ENCODE measurements at places on chromosomes 1 and 21.

DNA sequence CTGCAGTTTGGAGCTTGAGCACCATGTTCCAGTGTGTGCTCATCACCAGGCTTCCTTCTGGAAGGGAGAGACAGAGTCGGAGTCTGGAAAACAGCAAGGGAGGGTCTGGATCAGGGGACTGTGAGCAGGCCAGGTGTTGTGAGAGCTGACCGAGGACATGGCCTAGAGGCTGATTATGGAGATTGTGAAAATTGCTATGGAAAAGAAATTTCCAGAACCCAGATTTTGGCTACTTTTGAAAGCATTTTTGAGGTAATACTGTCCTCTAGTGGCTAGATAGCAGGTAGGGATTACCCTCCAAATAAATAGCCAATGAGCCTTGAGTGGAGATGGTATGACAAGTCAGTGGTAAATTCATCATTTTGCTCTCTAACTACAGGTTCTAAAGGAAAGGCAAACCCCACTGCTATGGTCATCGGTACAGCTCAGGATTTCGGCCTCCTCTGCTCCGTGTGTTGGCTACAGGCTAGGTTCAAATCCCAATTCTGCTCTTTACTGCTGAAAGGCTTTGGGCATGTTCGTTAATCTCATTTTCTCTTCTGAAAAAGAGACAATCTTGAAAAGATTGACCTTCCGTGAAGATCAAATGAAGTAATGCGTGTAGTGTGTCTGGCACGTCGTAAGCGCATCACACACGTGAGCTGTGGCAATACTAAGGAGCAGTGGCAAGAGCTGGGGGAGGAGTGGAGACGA lies 1.0 kb upstream of the HAO2 start:
- no peak for DNase-seq

DNA sequence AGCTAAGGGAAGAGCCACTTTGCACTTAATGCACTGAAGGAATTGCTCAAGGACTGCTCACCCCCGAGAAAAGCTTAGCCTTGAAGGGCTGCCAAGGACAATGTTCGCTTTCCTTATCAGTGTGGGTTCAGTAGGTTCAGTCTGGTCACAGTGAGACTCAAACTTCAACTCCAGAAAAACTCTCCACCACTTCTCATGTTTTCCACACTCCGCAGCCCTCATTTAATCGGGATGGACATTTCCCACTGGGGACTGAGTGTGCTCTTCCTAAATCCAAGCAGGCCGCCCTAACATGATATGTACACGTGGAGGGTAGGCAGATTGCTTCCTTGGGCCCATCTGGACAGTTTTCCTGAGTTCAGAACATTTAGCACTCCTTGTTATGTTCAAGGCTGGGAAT lies 19.5 kb downstream of the SUSD4 start:
- DNase-seq: no peak

- DNase-seq: no peak
Measured at GRCh38 chr1:166040202-166040997, 126.4 kb downstream of the FAM78B start.

- no peak for DNase-seq
Measured at GRCh38 chr21:27572696-27573095, 605.8 kb upstream of the ADAMTS5 start.

- no peak for DNase-seq
Measured at GRCh38 chr1:207981976-207982375, 71.1 kb upstream of the CD34 start.

DNA sequence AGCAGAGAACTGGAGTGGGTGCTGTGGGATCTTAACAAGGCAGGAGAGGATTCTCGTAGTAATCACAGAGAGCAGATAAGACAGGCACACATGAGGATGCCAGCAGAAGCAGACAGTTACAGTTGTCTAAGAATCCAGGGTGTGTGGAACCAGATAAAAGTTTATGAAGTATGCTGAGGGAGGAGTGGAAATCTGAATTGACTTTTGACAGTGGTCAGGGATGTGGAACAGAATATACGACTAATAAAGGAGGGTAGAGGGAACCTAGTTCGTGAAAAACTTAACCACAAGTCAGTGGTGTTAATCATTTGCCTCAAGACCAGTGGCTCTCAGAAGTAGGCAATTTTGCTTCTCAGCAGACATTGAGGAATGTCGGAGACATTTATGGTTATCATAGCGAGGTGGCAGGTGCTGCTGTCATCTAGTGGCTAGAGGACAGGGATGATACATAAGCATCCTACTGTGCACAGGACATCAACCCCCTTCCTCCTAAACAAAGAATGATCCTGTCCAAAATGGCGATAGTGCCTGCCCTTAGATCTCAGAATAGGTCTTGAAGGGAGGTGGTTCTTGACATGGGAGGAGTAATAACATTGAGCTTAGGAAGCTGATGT lies 3.0 kb downstream of the LRRC8D start:
- DNase-seq: no peak
